ENCODE measurements at places on chromosomes 11 and 22.

- DNase-seq = no peak
Measured at GRCh38 chr11:63764340-63764678, 4.3 kb downstream of the ZFTA start.

DNA sequence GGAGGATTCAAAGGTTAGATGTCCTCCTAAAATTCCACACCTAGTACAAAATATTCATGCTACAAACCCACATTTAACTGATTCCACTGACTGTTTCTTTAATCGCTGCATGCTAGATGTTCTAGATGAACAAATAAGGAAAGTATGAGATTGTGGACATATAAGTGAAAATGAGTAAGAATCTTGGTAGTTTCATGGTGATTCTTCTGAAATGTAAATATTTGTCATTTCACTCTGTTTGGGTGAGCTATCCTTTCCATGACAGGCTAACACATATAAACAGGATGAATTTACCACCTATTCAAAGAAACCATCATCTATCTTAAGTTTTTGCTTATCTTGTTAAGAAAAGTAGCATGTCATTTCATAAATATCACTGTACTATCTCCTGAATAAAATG lies 14.8 kb downstream of the OR5B3 start:
- no peak for DNase-seq

- DNase-seq = no peak
Measured at GRCh38 chr11:36469063-36469462, 41.0 kb downstream of the TRAF6 start.

GRCh38 chr11:2203440-2204259 lies 32.0 kb upstream of the TH start:
- DNase-seq = no peak

GRCh38 chr11:48091426-48092102 lies 111.2 kb downstream of the PTPRJ start:
- DNase-seq = no peak

GRCh38 chr22:17976121-17976520 lies 48.2 kb downstream of the MICAL3 start:
- no peak for DNase-seq

GRCh38 chr22:22995166-22995565 lies 75.2 kb upstream of the GNAZ start:
- DNase-seq = no peak

GRCh38 chr22:26168939-26169314 lies 335 bp upstream of the SEZ6L start:
- no peak for DNase-seq

DNA sequence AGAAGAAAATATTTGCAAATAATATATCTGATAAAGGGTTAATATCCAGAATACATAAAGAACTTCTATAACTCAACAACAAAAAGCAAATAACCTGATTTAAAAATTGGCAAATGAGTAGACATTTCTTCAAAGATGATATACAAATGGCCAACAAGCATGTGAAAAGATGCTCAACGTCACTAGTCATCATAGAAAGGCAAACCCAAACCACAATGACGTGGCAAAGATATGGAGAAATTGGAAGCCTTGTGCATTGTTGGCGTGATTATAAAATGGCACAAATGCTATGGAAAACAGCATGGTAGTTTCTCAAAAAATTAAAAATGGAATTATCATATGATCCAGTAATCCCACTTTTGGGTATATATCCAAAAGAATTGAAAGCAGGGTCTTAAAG lies 466.3 kb downstream of the TBC1D22A start:
- no peak for DNase-seq
